Stimulated activated CD4-positive, alpha-beta T cell treated with anti-CD3 and anti-CD28 coated beads, Interleukin-1b, Interleukin-23, amount 100 ng/mL, for 48 hours (primary cell): ENCODE measurements at places on chromosomes 5 and 9.
A peak's percentile ranks its signal among the peaks of the same experiment; 100 is the strongest.

DNA sequence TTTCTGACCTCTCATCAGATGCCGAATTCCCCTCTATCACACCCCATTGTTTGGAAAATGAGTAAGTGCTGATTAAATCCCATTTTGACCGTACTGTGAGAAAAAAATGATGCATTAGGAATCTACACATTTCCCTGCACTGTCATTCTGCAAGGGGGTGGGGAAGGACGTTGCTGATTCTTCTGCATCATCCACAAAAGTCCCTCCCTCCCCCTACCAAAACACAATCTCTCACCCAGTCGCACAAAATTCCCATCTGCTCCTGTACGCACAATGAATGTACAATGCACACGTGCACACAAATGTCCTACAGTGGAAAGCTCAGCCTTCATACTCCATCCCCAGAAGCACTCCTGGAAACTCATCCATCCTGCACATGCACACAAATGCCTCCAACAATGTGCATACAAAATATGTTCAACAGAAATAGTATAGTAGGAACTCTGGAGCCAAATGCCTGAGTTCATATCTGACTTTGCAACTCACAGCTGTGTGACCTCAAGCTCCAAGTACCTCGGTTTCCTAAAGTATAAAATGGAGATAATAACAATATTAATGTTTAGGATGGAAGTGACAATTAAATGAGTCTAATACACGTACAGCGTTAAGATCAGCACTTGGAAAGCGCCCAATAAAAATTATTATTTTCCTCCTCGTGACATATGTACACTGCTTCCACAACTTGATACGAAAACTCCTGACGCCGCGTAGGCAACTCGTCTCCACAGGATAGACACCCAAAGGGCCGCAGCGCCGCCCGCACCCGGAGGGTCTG lies 809 bp downstream of the TNIP1 start:
- DNase-seq, result peak; percentile 65

DNA sequence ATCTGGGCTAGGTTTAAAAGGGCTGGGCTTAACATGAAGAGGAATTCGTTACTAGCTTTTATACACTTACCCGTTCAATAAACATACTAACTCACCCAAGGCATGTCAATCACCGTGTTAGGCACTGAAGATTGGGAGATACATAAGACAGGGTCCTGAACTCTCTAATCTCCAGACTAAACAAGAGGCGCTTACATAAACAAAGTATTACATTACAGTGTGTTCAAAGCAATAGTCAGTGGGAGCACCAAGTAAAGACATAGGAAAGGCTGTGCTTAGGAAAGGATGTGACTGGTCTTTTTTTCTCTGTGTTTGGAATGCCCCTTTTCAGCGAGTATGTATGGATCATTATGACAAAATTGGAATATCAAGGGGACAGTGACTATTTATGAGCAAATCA lies 203.6 kb upstream of the ADRA1B start:
- no peak for DNase-seq

GRCh38 chr5:62562867-62563266 lies 15.8 kb upstream of the LRRC70 start:
- no peak for DNase-seq

- DNase-seq, result no peak
Measured at GRCh38 chr9:100317706-100318105, 35.0 kb downstream of the TEX10 start.

DNA sequence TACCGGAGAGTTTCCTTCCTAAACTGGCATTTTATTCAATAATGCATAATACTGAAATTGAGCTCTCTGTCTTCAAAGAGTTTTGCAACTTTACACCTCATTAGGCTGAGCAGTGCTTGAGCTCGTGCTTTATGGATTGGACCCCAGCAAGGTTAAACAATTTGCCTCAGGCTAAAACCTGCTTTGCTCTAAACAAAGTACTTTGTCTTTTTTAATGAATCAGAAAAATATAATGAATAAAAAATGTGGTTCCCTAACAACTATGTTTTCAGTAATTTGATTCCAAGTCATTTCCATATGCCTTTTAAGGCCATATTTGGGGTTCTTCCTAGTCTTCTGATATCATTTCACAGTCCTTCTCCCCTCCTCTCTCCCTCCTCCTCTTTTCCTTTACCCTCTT lies 20.0 kb downstream of the ZNF366 start:
- DNase-seq, result no peak

GRCh38 chr5:156477196-156477595 lies 150.2 kb downstream of the SGCD start:
- DNase-seq, result no peak

DNA sequence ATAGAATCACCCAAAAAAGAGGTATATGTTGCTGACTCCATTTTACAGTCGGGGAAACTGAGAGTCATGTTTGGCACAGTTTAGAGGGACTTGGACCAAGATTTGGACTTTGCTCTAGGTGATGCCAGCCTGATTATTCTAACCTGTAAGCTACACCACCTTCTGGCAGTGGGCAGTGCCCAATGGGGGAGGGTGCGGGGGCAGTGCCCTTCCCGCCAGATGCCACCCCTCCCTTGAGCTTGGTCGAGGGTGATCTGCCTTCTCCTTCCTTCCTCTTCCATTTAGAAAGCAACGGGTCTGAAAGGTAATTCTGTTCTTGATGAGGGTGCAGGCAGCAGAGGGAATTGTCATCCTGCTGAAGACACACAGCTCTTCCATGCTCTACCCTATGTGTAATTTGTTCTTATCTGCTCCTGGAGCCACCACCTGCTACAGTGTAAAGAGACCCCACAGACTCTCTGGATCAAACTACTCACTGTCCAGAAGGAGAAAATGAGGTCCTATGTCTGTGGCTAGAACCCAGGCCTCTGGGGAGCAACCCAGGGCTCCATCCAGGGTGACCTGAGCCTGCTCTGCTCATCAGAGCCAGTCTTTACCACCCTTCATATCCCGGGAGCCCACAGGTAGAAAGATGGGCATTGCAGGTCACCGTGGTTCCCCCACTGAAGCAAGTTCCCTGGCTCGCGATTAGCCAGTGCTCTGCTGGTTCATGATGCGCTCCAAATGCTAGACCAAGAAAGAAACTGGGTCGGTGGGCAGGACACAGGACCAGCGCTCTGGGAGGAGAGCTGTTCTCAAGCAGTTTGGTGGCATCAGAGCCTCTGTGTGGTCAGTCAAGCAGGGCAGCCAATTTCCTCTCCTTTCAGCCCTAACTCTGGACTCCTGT lies 156.2 kb downstream of the RGS3 start:
- no peak for DNase-seq

DNA sequence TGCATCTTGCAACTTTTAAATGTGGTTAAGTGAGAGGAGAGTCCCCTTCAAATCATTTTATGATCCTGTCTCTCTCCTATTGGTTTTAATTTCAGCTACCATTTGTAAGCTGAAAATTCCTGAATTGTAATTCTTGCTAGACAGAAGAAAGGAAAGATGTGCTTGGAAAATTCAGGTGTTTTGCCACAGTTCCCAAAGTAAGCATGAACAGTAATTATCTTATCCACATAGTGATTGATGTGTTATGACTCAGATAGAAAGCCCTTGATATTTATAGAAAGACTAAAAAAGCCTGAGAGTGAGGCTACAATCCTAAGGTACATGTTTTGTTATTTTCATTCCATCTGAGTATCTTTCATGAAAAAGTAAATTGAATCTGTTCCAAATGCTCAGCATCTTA lies 492.5 kb downstream of the MAT2B start:
- no peak for DNase-seq

GRCh38 chr5:5980538-5980895 lies 397.8 kb downstream of the MED10 start:
- no peak for DNase-seq

DNA sequence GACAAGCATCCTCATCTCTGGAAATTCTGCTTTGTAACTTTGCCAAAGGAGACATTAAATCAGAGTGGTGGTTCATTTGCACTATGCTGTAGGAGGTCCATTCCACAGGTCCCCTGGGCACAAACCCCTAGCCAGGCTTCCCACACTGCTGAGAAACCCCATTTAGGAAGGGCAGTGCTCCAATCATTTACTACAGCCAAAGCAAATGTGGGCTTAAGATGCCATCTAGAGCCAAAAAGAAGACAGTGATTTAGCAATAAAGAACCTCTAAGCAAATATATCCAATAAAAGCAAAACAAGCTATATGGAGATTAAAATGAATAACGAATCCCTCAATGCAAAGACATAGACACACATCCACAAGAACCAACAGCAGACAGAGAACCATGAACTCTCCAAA lies 129.0 kb upstream of the ALDH1B1 start:
- no peak for DNase-seq

- no peak for DNase-seq
Measured at GRCh38 chr5:133503511-133503910, 108.8 kb downstream of the FSTL4 start.

DNA sequence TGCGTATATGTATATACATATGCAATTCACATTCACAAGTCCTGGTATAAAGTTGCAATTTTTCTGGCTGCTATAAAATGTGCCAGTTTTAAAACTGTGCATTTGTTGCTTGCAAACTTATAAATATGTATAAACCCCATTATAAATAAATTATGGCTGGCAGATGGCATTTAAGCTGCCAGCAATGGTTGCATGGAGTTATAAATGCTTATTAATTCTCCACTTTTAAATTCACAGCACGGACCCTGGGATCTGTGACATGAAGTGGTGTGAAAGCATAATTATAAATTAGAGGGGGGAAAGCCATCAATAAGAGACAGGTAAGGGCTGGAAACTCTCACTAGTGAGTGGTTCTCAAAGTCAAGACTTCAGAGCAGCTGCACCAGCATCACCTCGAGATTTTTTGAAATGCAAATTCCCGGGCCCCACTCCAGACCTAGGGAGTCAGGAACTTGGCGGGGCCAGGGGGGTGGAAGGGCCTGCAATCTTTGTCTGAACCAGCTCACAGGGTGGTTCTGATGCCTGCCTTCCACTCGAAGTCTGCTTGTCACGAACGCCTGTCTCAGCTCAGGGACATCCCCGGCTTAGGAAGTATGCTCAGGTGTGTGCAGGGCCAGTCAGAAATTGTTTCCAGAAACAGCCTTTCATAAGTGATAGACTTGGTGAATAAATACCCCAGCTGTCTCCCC lies 16.9 kb downstream of the S1PR3 start:
- no peak for DNase-seq
